Hepatocyte (in vitro differentiated cells): ENCODE measurements at places on chromosomes 3 and 15. TPM values are rescaled to one million over a fixed set of nuclear protein-coding genes. Genes with fewer than 3 reads are reported as not detected.
A peak's percentile ranks its signal among the peaks of the same experiment; 100 is the strongest.

DNA sequence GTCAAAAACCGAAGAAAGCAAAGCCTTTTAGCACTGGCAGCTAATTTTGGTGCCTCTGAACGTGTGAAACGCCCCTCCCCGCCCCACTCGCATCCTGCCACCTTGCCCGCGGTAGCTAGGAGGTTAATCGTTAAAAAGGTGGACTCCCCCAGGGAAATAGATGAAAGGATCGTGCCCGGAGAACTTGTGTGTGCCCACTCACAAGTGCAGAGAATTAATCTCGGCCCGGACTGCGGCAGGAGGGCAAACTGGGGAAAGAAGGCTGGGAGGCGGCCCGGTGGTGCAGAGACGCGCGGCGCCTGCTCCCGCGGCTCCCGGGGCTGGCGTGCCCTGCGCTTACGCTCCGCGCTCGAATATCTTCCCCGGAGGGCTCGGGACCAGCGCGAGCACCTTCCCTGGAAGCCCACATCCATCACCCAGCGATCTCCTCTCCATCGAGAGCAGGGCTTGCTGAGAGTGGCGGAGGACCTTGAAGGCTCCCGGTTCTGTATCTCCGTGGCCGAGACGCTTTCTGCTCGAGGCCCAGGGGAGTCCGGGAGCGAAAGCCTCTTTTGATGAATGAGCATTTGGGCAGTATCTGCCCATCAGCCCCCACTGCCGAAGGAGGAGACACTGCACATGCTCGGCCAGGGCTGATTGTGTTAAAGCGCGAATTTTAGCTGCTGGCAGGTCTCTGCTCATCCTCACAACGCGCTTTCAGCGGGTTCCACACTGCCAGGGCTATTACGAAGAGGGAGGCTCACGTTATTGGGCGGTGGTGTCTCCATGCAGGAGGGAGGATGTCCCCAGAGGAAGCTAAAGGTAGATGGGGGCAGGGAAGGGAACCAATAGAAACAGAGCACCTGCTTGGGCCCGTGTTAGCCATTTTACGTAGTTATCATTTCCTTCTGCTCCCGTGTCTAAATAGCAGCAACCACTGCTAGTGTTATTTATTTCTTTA is 1.3 kb upstream of the SPTSSB start:
- peak; percentile 42 for DNase-seq

DNA sequence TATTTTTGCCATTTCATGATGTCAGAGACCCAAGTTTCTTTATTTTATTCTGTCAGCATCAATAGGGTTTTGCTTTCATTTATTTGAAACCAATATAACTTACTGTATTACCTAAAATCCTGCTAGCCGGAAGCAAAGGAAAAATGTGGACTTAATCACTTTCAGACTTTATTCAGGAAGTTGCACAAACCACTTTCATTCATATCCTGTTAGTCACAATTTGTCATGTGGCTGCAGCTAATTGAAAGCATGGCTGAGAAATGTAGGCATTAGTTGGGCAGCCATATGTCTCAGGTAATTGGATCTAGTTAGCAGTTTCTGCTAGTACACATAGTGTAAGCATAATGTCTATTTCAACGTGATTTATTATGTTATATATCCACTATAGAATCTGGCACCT is 462.3 kb upstream of the SGO1 start:
- DNase-seq, result no peak

- no peak for DNase-seq
Observed at GRCh38 chr15:68834346-68834745, 13.7 kb upstream of the ANP32A start.

GRCh38 chr3:31142139-31142538 is 247.7 kb upstream of the GADL1 start:
- no peak for DNase-seq

DNA sequence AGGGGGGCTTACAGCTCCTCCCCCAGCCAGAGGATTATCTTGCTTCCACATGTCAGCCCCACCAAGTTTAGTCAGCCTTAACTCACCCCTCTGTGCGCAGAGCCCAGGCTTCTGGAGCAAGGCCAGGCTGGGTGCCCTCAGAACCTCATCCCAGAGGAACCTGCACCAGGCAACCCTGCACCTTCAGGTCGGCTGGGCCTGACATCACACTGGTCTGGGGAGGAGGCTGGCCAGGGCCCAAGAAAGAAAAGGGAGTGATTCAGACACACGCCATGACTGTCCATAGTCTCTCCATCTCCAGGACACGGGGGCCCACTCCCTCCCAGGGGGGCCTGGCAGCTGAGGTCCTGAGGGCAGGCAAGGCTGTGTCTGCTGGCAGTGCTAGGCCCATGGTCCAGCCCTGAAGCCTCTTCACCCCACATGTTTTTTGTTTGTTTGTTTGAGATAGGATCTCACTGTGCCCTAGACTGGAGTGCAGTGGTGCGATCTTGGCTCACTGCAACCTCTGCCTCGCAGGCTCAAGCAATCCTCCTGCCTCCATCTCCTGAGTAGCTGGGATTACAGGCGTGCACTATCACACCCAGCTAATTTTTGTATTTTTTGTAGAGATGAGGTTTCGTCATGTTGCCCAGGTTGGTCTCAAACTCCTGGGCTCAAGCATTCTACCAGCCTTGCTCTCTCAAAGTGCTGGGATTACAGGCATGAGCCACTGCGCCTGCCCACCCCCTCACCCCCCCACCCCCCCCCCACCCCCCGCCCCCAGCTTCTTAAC is 11.1 kb downstream of the TNK2 start:
- peak; percentile 51 for DNase-seq

DNA sequence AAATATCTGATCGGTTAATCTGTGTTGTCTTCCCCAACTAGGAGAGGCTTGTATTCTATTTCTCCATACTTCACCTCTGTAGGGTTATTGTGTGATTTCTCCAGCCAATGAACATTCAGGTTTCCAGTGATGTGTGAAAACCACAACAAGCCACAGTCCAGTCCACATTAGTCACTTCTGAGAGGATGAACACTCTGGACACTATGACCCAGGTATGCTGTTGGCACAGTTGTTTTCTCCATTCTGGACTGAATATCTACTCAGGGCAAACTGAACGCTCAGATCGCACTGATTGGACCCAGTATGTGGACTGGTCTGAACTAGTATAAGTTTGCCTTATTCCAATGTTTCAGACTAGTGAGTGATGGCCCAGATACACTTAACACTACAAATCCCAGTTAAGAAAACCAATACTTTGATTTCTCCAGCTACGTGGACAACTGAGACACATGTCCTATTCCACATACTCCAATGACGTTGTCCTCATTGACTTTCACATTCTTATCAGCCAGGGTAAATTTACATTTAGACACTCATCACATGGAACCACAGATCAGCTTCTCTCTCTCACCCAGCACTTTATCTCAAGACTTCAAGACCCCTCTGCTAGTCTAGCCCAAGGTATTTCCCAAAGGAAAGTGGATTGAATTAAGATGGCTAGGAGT is 587.4 kb upstream of the SGO1 start:
- no peak for DNase-seq

GRCh38 chr15:33191591-33191990 is 2.9 kb downstream of the FMN1 start:
- no peak for DNase-seq

- DNase-seq, result peak; percentile 61
Observed at GRCh38 chr3:42117175-42118008, 26.2 kb downstream of the TRAK1 start.

- no peak for DNase-seq
Observed at GRCh38 chr3:189714991-189715961, 84.1 kb downstream of the TP63 start.

GRCh38 chr15:56667517-56667916 is 65.8 kb downstream of the ZNF280D start:
- no peak for DNase-seq

- DNase-seq, result no peak
Observed at GRCh38 chr3:158770741-158771350, 31.0 kb upstream of the MFSD1 start.

GRCh38 chr3:176737480-176738110 is 459.7 kb downstream of the TBL1XR1 start:
- DNase-seq, result no peak

GRCh38 chr3:128307029-128307633 is 153.8 kb downstream of the EEFSEC start:
- peak; percentile 41 for DNase-seq

- no peak for DNase-seq
Observed at GRCh38 chr3:78221796-78222195, 1181.9 kb downstream of the ROBO2 start.

- DNase-seq, result no peak
Observed at GRCh38 chr3:159846255-159846654, 142.4 kb upstream of the IL12A start.

GRCh38 chr3:179292450-179292849 is 30.4 kb upstream of the ZNF639 start:
- no peak for DNase-seq

GRCh38 chr3:141334627-141335250 is 33.6 kb upstream of the ZBTB38 start:
- DNase-seq, result no peak

- DNase-seq, result no peak
Observed at GRCh38 chr3:17129556-17129955, 244.8 kb downstream of the PLCL2 start.

DNA sequence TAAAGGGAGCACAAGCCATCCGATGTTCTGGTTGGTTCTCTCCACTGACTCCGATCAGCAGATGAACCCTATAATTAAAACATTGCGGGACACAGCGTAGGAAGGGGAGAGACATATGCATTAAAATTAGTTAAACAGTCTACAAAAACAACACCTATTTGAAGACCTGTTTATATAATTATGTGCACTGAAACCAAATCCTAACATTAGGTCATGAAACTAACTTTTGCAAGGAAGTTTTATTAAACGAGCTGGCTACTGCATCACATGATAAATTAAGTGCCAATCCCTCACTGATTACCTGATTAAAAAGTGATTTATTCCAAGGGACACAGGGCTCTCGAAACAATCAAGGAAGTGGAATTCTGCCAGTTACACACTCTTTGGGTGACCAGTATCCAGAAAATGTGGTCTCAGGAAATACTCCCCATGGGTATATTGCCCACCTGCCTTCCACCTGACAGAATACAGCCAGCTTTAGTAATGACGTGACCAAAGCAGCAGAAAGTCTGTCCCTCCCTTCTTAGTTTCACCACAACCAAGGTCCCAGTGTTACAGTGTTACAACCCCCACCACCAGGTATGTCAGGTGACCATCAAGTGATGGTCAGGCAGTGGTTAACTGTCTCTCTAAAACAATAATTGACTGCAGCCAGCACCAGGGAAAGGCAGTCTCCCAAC is 69.5 kb downstream of the HERC1 start:
- DNase-seq, result no peak

DNA sequence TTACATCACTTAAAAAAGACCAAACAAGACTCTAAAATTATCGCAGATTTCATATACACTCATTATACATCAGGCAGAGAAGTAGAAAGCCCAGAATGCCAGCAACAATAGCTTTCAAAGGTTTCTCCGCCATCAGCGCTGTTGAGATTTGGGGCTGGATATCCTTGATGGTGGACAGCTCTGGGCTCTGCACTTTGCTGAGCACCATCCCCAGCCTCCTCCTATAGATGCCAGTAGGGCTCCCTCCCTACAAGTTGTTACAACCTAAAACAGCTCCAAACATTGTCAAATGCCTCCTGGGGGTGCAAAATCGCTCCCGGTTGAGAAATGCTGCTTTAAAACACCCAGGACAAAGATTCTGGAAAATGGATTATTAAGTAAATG is 73.5 kb downstream of the ATP10A start:
- no peak for DNase-seq

DNA sequence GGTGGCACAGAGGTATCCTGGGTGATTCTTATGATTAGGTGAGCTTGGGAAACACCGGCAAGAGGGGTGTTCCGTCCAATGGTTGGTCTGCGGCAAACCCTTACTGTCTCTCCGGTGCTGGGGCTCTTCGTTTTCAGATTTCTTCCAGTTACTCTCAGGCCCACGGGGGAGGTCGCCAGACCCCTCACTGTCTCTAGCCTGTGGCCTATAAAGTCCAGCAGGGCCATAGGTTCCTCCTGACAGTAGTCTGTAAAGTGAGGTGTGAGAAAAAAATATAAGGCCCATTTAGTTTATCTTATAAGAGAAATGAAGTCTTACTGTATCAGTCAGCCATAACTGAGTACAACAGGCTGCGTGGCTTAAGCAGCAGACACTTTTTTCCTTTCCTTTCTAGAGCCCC is 1.4 kb downstream of the ESYT3 start:
- DNase-seq, result no peak

GRCh38 chr3:159432682-159433340 is 555.8 kb upstream of the IL12A start:
- no peak for DNase-seq

- peak; percentile 7 for DNase-seq
Observed at GRCh38 chr15:77455696-77456321, 35.1 kb downstream of the HMG20A start.

DNA sequence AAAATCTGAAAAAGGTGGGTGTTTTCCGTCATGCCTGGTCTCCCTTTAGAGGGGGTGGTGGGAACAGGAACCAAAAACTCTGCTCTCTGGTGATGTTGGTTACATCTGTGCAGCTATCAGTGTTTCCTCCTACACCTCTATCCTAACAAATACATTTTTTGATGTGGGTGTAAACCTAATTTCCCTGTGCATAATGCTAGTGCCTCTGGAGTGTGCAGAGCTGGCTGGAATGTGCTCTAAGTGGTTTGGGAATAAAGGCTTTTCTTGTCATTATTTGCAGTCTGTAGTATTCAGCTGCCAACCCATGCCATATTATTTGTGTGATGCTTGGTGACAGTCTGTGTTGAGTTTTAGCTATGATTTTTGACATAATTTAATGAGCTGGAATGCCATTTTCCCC is 547.6 kb downstream of the NLGN1 start:
- no peak for DNase-seq

DNA sequence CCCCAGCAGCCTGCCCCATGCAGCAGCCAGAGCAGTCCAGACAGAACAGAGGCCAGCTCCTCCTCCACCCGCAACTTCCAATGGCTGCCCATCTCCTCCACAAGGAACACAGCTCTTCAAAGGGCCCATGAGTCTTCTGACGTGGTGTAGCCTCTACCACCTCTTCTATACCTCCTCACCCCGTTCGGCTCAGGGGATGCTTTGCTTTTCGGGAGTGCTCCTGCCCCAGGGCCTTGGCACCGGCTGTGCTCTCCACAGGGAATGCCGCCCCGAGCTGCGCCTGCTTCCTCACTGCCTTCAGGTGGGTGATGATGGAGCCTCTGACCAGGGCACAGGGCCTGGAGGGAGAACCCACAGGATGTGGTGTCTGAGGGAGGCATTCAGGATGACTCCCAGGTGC is 14.6 kb downstream of the DNAJB8 start:
- DNase-seq, result no peak

- no peak for DNase-seq
Observed at GRCh38 chr15:56943403-56943802, 25.0 kb downstream of the TCF12 start.

The STX19 gene
- polyA plus RNA-seq, result 0.12 TPM in 1 of 2 replicates, not detected in the other

The CLEC3B gene
- 1.7 and 2.6 TPM in 2 replicates for polyA plus RNA-seq

The KY gene
- polyA plus RNA-seq, result 0.21 and 0.53 TPM in 2 replicates

The GOLGA8Q gene
- 0.45 TPM in 1 of 2 replicates, not detected in the other for polyA plus RNA-seq

The GATM gene
- 64.3 and 87.6 TPM in 2 replicates for polyA plus RNA-seq

The NDUFAF3 gene
- polyA plus RNA-seq, result 140 and 173 TPM in 2 replicates

The DCLK3 gene
- not detected in 2 replicates for polyA plus RNA-seq

The SCG3 gene
- polyA plus RNA-seq, result 0.06 and 0.11 TPM in 2 replicates

The NAALADL2 gene
- 3.4 and 11.3 TPM in 2 replicates for polyA plus RNA-seq

The RAB11A gene
- polyA plus RNA-seq, result 247 and 248 TPM in 2 replicates

The IQCH gene
- 0.76 and 1.4 TPM in 2 replicates for polyA plus RNA-seq

The CCR8 gene
- not detected in 2 replicates for polyA plus RNA-seq

The MGLL gene
- 19.5 and 21.4 TPM in 2 replicates for polyA plus RNA-seq

The GABRB3 gene
- polyA plus RNA-seq, result 1.3 and 1.8 TPM in 2 replicates

The ST8SIA2 gene
- polyA plus RNA-seq, result 1.1 and 1.7 TPM in 2 replicates

The ZBTB20 gene
- polyA plus RNA-seq, result 25.8 and 42.5 TPM in 2 replicates

The GPR176 gene
- 2.7 and 2.9 TPM in 2 replicates for polyA plus RNA-seq

The HHATL gene
- not detected in 2 replicates for polyA plus RNA-seq

The ADAM10 gene
- 112 and 121 TPM in 2 replicates for polyA plus RNA-seq

The BCL2A1 gene
- polyA plus RNA-seq, result 8.4 and 11.1 TPM in 2 replicates

The PPIP5K1 gene
- polyA plus RNA-seq, result 6.5 and 7.3 TPM in 2 replicates

The PLCB2 gene
- polyA plus RNA-seq, result 4.4 and 4.9 TPM in 2 replicates
